ENCODE measurements at places on chromosomes 12 and 14. TPM values are rescaled to one million over a fixed set of nuclear protein-coding genes. Genes with fewer than 3 reads are reported as not detected.

DNA sequence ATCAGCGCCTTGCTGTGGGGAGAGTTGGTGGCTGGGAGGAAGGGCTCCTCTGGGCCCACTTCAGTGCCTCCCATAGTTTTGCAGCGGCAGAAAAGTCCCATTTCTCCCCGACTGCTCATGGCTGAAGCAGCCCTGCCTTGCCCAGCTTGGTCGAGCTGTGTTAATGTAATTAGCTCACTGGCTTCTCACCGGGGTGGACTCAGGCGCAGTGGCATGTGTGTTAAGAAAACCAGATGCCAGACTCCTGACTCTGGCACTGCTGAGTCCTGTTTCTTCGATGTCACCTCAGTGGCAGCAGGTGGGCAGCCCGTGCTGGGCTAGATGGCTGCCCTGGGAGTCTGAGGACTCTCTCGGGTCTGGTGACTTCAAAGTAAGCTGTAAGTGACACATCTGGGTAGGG, 47.4 kb downstream of the CHST11 start:
- no peak for DNase-seq

DNA sequence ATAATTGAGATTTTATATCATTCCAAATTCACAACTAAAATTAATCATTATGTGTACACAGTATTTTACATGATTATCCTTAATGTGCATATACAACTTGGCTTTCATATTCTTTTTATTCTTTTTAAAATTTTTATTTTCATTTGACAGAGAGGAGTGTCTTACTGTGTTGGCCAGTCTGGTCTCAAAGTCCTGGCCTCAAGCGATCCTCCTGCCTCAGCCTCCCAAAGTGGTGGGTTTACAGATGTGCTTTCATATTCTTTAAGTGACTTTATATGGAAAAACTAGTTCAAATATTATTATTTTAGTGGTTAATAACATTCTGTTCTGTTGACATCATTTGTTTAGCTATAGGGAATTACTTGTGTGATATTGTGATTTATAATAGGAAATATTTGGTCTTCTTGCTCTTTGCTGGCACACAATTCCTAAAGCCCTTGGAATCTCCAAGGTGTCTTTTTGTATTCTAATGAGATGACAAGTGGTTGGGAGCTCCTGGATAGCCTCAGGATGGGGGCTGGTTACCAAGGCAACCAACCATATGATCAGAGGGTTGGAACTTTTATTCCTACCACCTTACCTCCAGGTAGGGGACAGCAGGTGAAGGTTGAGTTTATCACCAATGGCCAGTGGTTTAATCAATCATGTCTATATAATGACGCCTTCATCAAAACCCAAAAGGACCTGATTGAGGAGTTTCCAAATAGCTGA, 16.0 kb upstream of the ZNF410 start:
- no peak for DNase-seq

The OTOGL gene
- total RNA-seq, result 0.21 TPM

DNA sequence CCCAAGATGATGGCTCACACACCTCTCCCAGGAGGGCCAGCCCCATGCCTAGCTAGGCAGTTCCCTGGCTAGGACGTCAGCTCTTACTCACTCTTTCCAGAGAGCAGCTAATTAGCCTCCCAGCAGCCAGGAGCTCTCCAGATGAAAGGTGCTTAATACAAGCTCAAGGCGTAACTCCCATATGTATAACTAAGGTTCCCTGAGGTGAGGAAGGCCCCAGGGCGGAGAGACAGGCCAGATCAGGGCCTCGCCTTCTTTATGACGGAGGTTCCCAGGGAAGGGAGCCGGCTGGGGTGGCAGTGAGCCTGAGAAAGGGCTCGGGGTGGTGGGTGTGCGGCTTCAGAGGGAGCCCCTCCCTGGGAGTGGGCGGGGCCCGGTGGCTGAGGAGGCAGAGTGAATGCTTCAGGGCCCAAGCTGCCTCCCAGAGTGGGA, 26.4 kb upstream of the ZFP36L1 start:
- no peak for DNase-seq

- no peak for DNase-seq
These were observed 66.7 kb upstream of the AP4S1 start for GRCh38 chr14:30958555-30959407.

DNA sequence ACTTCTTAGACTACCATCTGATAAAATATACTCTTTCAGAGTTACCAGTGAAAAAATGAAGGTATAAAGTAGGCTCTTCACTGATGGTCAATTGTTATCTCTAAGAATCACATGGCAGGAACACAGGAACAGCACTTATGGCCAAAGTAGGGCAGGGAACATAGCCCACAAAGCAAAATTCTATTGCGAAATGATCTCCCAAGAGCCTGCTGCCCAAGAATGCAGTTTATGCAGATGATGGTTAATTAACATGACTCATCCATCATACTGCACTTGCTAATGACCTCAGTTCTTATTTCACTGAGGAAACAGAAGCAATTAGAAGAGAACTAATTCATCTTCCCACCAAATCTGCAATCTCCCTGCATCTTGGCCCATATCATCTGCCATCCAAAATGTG, 133.8 kb downstream of the SLC2A13 start:
- DNase-seq, result no peak

The SUOX gene
- total RNA-seq, result 28.2 TPM

The BRI3BP gene
- total RNA-seq, result 3.8 TPM

DNA sequence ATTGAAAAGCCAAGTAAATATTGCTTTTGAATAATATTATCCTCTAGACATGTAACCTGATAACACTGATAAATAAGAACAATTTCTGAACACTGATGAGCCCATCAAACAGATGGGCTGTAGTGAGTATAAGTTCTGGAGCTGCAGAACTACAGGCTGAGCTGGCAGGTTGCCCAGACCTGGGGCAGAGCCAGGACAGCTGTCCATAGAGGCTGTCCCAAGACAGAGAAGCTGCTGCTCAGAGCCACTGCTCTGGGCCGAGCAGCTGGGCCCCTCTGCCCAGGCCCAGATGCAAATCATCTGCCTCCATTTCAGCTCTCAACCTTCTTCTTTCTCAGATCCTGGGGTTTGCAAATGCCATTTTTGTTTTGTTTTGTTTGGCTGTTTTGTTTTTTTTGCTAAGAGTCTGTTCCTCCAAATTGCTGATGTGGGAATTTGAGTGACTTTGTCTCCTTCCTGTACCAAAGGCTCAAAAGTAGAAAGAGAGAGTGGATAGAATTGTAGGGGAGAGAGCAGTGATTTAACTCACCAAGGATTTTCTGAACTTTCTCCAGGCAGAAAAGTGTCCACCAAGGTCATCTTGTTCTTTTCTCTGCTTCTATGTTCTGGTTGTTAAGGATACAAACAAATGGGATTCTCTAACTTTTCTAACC, 4.0 kb upstream of the TESPA1 start:
- DNase-seq, result peak; percentile 79

The WDR89 gene
- 6.6 TPM for total RNA-seq

The TEX52 gene
- total RNA-seq, result not detected

- DNase-seq, result no peak
These were observed 58.5 kb upstream of the OSBPL8 start for GRCh38 chr12:76618031-76618430.

GRCh38 chr14:101507836-101508150, 53.5 kb upstream of the DIO3 start:
- no peak for DNase-seq

- DNase-seq, result no peak
These were observed 107.3 kb downstream of the ZFP36L1 start for GRCh38 chr14:68685419-68686204.

DNA sequence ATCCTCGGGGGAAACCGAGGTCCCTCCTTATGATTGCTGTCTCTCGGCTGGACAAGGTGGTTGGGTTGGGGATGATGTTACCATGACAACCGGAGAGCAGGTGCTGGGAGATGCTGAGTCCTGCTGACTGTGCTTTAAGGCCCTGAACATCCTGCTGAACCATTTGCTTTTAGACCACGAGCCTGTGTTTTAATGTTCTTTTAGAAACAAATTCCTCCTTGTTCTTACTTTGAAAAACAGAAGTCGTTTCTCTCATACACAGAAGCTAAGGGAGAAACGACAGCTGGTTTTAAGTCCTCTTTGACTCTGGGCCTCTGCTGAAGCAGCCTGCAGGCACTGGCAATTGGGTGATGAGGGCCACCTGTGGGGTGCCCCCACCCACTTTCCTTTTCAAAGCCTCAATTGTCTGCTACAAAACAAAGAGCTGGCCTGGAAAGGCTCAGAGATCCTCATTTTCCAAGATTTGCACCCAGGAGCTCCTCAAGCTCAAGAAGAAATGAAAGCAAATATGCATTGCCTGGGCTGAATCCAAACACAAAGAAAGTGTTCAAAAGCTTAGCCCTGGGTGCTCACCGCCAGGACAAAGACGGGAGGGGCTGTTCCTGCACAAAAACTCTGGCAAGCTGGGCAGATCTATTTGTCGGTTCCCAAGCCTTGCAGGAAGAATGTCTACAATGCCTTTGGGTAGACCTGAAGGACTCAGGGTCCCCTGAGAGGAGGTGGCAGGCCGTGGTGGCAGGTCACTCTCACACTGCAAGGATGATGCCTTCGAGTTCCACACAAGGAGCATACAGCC, 90.0 kb upstream of the CLMN start:
- peak; percentile 31 for DNase-seq

GRCh38 chr14:105015242-105015641, 5.6 kb downstream of the CDCA4 start:
- DNase-seq, result no peak

- peak; percentile 22 for DNase-seq
These were observed 194.9 kb upstream of the OR4E1 start for GRCh38 chr14:21868442-21869046.

GRCh38 chr12:50057896-50058670, 687 bp downstream of the ASIC1 start:
- no peak for DNase-seq
